ENCODE measurements at places on chromosomes 1 and 21. TPM values are rescaled to one million over a fixed set of nuclear protein-coding genes. Genes with fewer than 3 reads are reported as not detected.

DNA sequence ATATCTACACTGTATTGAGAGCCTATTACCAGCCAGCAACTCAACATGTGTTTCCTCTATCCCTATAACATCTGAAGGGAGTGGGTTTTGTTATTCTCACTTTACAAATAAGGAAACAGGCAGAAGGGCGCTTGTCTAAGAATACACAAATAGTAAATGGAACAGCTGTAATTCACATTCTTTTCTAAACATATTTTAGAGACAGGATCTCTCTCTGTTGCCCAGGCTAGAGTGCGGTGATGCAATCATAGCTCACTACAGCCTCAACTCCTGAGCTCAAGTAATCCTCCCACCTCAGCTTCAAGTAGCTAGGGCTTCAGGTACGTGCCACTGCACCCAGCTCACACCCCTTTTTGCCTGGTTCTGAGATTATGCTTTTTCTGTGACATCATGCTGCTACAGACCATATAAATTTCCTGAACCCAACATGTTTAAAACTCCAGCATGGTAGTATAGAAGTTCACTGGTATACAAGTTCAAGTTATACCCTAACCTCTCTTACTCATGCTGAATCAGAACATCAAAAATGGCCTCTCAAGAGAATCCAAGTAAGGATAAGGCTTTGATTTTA is 8.6 kb upstream of the TACSTD2 start:
- no peak for DNase-seq

DNA sequence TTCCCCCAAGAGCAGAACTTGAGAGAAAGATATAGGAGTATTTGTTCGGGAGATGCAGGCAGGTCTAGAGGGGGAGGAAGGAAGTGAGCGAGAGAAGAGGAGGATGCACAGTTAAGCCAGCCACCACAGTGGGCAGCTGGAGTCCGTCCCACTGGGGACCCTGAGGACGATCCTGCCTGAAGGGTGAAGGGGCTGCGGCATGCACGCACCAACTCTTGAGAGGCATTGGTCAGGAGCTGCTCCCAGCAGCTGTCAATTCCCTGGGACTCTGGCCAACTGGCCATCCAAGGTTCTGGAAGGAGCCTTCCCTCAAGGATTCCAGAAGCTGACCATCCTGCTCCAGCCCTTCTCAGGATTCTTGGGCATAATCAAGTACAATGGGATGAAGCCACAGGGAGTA is 246.9 kb downstream of the MATN1 start:
- DNase-seq, result no peak

DNA sequence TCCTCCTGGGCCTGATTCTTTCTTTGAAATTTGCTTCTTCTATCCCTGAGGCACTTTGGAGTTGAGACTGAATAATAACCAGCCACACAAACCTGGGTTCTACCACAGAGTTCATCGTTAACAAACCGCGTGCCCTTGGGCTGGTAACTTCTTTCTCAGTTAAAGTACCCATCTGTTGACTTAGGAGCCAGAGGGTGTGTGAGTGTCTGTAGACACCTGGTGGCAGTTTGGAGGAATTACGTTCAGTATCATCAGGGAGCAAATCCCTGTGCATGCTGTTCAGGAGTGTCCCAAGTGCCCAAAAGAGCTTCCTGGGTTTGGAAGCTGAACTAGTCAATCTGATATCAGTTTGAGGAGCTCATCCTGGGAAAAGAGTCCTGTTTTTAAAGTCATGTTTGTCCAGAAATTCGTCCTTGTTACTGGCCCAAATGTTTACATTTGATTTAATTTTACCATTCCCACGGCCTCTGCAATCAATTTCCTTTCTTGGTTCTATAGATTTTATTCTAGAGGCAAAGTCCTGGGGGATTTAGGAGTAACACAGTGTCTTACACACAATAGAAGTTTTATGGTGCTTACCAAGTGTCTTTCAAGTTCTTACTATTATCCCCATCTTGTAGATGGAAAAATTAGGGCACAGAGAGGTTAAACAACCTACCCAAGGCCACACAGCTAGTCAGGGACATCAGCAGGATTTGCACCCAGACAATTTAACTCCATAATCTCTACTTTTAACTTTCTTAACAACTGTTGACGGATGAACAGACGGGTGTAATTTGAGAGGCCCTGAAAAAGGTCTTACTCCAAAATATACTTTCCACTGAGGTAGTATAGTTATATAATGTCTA is 26.7 kb upstream of the RPTN start:
- DNase-seq, result peak; percentile 41

DNA sequence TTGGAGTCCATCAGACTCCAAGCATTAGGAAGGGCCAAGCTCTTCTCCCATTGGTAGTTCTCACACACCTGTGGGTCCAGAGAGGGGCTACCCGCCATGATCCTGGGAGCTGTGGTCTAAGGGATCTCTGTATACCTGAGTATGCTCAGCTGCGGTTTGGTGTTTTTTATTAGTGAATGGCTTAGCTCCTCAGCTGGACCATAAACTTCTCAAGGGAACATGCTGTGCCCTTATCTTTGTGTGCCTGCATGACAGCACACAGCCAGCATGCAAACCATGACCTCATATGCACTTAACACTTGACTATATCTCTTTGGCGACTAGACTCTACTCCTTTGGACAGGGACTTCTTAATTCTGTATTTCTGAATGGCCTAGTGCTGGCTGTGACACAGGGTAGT is 94.5 kb downstream of the CD58 start:
- DNase-seq, result no peak

DNA sequence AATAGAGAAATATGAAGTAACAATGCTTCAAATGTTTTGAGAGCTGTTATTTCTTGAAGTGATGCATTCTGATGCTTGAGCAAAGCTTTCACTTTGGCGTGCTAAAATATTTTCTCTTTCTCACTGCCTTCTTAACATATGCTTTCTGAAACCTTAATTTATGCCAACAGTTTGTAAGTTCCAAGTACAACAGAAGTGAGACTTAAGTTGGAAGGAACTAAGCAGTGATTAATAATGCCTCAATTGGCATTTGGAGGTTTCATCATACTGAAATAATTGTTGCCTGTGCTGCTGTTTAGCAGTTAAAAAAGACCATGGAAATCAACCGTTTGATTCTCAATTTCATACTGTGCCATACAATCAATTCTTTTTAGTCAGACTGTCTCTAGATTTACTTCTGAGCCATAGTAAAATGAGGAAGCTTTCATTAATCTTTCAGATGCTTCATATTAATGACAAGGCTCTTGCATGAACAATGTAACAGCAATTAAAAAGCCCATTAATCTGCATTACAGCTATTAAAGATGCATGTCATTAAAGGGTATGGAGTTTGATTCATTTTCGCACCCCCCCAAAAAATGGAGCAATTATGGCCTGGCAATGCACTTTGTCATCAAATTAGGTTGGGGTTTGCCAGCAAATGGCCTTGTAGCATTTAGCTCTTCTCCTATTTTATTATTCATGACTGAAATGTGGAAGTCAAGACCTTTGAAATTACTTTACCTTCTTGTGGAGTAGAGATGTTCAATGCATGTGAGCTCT is 375.3 kb downstream of the USH2A start:
- no peak for DNase-seq

DNA sequence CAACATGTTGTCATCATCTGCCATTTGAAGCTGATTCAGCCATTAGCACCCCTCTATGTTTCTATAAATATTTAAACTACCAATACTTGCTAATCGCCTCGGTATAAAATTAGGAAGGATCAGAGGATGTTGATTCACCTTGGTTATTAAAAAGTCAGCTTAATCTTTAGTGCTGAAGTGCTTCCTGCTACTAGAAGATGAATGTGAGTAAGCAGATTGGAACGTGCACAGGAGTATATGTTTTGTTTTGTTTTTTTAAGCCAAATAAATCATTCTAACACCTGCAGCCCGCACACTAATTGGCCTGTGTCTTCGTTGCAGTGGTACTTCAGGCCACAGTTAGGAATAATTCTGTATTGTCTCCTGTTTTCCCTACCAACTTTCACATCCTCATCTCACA is 485.7 kb downstream of the AJAP1 start:
- no peak for DNase-seq

DNA sequence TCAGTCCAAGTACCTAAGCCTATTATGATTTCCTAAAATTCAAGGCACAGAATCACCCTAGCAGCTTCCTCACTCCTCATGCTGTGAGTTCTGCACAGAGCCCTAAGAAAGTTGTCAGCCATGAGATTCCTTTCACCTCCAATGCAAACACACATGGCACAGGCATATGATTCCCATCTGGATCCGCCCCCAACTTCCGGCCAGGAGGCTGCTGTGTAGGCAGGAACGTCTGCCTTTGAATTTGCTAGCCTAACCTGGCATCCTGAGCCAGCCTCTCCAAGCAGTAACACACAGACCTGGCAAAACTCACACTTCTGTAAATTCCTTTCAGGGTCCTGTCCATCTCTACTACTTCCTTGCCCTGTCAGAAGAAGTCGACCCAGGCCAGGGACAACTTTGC is 521.1 kb upstream of the BEND5 start:
- DNase-seq, result no peak

- DNase-seq, result peak; percentile 16
Observed at GRCh38 chr1:154791292-154792166, 78.6 kb downstream of the KCNN3 start.

DNA sequence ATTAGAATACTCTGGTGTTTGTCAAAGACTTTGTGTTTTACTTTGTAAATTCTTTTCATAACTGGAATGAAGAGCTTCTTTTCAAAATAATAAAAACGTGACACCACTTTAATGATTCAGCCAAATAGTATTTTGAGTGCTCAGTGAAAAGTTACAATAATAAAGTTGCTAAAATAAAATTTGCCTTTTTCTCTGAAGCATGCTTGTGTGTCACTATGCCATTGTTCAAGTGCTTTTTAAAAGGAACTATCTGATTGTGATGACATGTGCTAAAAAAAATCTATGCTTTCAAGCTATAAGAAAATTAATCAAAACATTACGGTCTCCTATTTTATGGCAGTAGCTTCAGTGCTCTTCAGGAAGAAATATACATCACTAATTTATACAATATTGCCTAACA is 1290.5 kb upstream of the B3GALT2 start:
- no peak for DNase-seq

- DNase-seq, result no peak
Observed at GRCh38 chr1:223016381-223016780, 126.7 kb downstream of the TLR5 start.

GRCh38 chr1:117826540-117827078 is 102.8 kb downstream of the GDAP2 start:
- peak; percentile 93 for DNase-seq

- no peak for DNase-seq
Observed at GRCh38 chr21:39461419-39461818, 9.6 kb downstream of the SH3BGR start.

GRCh38 chr1:38097284-38097898 is 50.8 kb upstream of the POU3F1 start:
- DNase-seq, result no peak

DNA sequence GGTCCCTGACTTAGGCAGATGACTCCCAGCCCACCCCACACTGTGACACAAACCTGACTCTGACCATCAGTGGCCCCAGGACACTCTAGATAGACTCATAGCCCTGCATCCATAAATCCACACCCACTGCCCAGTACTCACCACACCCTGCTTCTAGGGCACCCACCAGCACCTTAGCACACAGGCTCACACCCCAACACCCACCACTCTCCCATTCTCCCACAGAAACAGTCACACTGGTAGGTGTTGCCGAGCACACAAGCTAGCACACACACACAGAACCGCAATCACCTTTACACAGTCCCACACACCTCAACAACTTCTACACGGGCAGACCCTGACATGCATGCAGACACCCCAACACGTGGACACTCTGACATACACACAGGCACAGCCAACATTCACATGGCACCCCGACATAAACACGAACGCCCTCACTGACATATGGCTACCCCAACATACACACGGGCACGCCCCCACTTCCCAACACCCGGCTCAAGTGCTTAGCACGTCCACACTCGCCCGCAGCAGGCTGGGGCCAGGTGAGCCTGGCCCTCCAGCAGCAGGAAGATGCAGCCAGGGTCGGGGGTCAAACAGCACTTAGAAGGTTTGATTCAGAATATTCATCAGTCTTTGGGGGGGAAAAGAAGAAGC is 105.5 kb upstream of the TARDBP start:
- DNase-seq, result no peak

DNA sequence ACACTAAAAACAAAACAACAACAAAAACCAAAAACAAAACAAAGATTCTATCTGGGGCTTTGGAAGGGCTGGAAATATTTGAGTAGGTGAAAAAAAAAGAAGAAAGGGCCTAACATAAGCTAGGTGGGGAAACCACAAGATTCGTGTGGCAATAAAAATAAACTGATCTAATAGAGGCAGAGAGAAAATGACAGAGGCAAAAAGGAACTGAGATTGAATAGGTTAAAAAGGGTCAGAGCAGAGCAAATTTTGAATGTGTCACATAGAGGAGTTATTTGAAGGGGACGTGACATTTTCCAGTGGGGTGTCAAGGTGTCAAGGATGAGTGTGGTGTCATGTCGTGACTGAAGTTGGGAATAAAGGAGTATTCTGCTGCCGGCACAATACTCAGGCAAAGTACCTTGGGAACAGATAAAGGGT is 65.2 kb upstream of the RALGPS2 start:
- no peak for DNase-seq

GRCh38 chr1:197967066-197967465 is 49.9 kb downstream of the LHX9 start:
- no peak for DNase-seq

- DNase-seq, result no peak
Observed at GRCh38 chr1:40784771-40785151, 1.2 kb downstream of the KCNQ4 start.

GRCh38 chr1:82801176-82801575 is 1000.4 kb downstream of the ADGRL2 start:
- no peak for DNase-seq

DNA sequence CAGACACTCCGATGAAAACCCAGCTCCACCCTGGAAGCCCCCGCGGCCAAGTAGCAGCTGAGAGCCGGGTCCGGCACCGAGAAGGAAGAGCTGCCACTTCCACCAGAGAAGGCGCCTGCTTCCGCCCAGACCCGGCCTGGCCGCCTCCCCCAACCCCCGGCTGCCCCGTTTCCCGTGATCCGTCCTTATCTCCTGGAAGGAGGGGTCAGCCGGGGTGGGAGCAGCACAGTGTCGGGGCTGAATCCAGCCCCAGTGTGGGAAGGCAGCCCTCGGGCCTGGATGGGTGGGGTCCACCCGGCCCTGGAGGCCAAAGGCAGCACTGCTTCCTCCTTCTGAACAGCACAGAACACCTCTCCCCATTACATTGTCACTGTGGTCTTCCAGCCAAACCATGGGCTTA is 69.4 kb downstream of the MEGF6 start:
- peak; percentile 80 for DNase-seq

- DNase-seq, result no peak
Observed at GRCh38 chr1:191585095-191585494, 573.2 kb upstream of the RGS18 start.

- peak; percentile 64 for DNase-seq
Observed at GRCh38 chr1:94654031-94654430, 112.5 kb upstream of the F3 start.

- DNase-seq, result no peak
Observed at GRCh38 chr1:20715406-20715805, 2.4 kb downstream of the KIF17 start.

GRCh38 chr1:100927276-100927675 is 31.4 kb downstream of the SLC30A7 start:
- no peak for DNase-seq

GRCh38 chr1:113389359-113389952 is 859 bp upstream of the MAGI3 start:
- peak; percentile 42 for DNase-seq

Gene AMY1B
- not detected for total RNA-seq

Gene NHLH1
- total RNA-seq, result 0.26 TPM

Gene SLC44A3
- 11.0 TPM for total RNA-seq

Gene RNPC3
- total RNA-seq, result 13.4 TPM

Gene CD1D
- total RNA-seq, result not detected

Gene RGS8
- total RNA-seq, result not detected

Gene ESRRG
- total RNA-seq, result not detected

Gene SLC35D1
- 2.6 TPM for total RNA-seq

Gene LCE1A
- total RNA-seq, result not detected

Gene NBPF4
- 0.70 TPM for total RNA-seq

Gene ALG14
- 7.7 TPM for total RNA-seq

Data from PC-9 (cell line).